DND-41 (cell line): ENCODE measurements at places on chromosomes 7 and 10.
A peak's percentile ranks its signal among the peaks of the same experiment; 100 is the strongest.

GRCh38 chr7:44195889-44196288 is 4.9 kb upstream of the YKT6 start:
- peak; percentile 21 for DNase-seq
- H3K27me3 ChIP-seq, result no peaks in the 10 kb centered on the region
- H3K4me1 ChIP-seq, result peaks cover 11% of the 10 kb centered on the region
- H3K36me3 ChIP-seq, result no peaks in the 10 kb centered on the region; the same call in 1 of the 2 replicates
- H3K27ac ChIP-seq, result 0 out of 2 replicates have a peak overlapping the region, but pooled peaks have one; percentile 4

DNA sequence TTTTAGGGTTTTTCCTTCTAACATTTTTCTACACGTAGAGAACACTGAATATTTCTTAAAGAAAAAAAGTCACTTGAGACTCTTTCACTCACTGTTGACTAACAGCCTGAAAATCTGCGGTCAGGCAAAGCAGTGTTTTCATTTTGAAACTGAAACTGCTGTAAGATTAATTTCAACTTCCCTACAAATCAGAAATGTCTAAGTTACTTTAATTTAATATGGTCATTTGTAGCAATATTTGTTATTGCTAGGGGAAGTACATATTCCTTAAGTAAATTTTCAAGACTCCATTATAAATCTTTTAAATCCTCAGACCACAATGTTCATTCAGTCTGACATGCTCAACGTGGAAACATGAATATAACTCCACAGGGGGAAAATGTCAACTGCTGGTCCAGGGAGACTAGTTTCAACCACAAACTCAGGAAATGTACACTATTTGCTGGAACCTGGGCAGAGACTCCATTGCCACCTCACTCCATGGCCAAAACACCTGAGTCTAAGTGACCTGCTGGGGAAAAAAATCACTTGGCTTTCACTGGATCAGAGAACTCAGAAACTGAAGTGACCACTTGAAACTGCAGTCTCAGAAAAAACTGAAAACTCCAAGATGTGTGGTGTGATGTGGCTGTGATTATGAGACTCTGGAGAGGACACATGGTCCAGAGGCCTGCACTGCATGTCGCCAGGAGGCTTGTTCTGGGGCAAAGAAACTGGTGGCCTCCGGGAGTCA is 161.2 kb downstream of the TAX1BP1 start:
- no peaks in the 10 kb centered on the region for H3K36me3 ChIP-seq

DNA sequence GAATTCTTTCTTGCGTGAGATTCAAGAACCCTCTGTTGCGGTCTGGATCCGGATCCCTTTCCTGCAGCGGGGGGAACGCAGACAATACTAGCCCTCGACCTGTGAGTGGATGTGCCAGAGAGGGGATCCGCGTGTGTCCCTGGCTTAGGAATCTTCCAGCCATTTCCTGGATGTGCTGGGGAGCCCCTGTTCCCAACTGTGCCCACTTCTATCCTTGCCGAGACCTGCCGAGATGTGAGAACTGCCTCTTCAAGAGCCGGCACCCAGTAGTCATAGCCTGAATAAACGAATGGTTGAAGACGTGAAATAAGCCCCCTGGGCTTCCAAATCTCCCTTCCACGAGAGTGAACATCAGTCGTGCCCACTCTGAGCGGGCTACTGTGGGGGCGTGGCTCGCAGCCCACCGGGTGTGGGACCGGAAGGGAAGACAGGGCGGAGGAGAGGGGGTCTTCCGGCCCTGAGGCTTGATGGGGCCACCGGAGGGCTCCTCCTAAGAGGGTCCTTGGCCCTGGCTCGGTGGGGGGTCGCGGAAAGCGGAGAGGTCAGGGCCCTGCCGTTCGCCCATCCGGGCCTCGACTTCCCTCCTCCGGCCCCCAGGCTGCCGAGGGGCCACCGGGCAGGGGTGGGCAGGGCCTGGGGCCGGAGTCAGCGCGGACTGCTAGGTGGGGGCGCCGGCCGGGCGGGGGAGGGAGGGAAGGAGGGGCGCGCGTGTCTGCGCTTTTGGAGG is 1.3 kb upstream of the CCDC136 start:
- H3K27me3 ChIP-seq, result peaks cover 7% of the 10 kb centered on the region
- peaks cover 21% of the 10 kb centered on the region for H3K4me1 ChIP-seq
- peaks cover 11% of the 10 kb centered on the region for H3K36me3 ChIP-seq
- H3K27ac ChIP-seq, result peak overlapping the region; percentile 66

GRCh38 chr10:31343009-31343408 is 24.0 kb downstream of the ZEB1 start:
- H3K27ac ChIP-seq, result no peak overlapping the region
- no peak for DNase-seq
- H3K4me3 ChIP-seq, result no peak overlapping the region
- H3K27me3 ChIP-seq, result no peaks in the 10 kb centered on the region

DNA sequence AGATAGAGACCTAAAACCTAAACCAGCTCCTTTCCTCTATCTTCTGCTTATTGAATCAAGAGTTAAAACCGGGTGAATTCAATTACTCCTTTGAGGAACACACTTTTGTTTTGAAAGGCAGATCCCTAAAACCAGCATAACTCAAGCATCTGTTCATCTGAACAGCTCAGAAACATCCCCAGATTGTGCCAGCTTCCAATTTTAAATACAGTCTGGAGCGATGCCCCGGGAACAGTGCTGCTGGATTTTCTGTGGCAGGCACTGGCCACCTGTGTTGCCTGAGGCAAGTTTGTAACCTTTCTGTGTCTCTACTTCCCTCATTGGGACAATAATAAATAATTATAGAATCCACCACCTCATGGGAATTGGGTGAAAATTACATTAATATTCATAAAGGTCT is 281.4 kb upstream of the NFE2L3 start:
- peaks cover 35% of the 10 kb centered on the region for H3K27me3 ChIP-seq
- DNase-seq, result no peak
- no peak overlapping the region for H3K4me3 ChIP-seq
- H3K36me3 ChIP-seq, result no peaks in the 10 kb centered on the region

GRCh38 chr7:91517201-91517785 is 253.1 kb downstream of the FZD1 start:
- no peak overlapping the region for H3K27ac ChIP-seq
- no peak for DNase-seq
- no peak overlapping the region for H3K4me3 ChIP-seq
- H3K36me3 ChIP-seq, result no peaks in the 10 kb centered on the region

DNA sequence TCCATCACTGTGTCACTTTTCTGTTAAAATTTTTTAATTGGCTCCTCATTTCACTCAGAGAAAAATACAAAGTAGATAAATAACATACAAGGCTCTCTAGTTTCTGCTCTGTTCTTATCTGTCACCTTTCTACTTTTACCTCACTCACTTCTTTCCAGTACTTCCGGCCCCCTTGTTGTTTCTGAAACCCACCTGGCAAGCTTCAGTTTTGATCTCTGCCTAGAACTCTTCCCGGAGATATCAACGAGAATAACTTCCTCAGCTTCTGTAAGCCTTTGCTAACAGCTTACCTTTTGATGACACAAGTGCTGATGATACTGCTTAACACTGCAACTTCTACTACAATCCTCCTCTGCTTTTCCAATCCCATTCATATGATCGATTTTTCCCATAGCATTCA is 566.2 kb downstream of the PCDH15 start:
- no peak overlapping the region for H3K4me3 ChIP-seq
- H3K27me3 ChIP-seq, result no peaks in the 10 kb centered on the region
- H3K36me3 ChIP-seq, result no peaks in the 10 kb centered on the region
- no peak for DNase-seq

DNA sequence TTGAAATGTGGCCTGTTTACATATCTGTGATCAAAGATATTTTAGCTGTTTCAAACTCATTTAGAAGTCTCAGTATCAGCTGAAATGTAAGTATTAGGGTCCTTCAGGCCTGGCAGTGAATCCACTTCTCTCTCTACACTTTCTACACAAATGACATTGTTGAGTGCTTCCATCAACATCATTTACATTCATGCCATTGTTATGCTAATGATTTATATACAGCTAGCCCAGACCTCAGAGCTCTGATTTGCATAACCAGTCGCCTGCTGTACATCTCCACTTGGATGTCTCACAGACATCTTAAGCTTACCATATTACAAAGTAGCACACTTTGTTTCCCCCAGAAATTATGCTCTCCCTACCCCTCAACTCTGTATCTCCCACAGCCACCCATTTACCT is 71.6 kb downstream of the GSDME start:
- no peak for DNase-seq
- no peak overlapping the region for H3K27ac ChIP-seq
- no peaks in the 10 kb centered on the region for H3K27me3 ChIP-seq

DNA sequence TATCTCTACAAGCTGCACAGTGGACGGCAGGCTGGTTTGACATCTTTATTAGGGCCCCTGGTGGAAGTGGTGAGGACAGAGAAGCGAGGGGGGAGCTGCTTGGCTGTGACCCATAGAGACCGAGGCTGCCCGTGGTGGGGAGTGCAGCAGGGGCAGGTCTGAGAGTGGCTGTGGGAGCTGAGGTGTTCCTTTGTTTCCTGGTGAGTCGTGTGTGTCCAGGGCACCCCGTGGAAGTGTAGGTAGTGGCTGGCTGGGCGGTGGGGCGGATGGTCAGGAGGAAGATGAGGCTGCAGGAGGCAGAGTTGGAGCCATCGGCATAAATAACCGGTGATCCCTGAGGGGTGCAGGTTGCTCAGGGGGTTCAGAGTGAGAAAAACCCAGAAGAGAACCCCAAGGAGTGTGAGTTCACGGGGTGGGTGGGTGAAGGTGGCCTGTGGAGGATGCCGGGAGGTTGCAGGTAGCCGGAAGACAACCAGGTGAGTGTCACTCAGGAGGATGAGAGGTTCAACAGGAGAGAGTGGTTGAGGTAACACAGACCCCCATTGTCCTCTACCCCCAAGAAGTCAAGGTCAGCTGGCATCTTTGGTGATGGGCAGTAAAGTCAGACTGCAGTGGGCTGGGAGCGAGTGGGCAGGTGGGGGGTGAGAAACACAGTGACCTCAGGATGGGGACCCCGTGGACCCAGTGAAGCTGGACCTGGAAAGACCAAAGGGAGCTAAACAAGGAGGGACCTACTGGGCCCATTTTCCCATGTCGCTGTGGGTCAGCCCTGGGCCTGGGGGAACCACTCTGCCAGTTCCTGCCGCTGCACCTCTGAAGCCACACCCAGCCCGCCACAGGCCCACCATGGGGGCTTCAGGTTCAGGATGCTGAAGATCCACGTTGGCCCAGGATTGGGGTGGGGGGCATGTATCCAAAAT is 7.8 kb downstream of the ATP6V0E2 start:
- no peaks in the 10 kb centered on the region for H3K27me3 ChIP-seq
- no peak overlapping the region for H3K27ac ChIP-seq
- H3K36me3 ChIP-seq, result peaks cover 28% of the 10 kb centered on the region
- no peak for DNase-seq

DNA sequence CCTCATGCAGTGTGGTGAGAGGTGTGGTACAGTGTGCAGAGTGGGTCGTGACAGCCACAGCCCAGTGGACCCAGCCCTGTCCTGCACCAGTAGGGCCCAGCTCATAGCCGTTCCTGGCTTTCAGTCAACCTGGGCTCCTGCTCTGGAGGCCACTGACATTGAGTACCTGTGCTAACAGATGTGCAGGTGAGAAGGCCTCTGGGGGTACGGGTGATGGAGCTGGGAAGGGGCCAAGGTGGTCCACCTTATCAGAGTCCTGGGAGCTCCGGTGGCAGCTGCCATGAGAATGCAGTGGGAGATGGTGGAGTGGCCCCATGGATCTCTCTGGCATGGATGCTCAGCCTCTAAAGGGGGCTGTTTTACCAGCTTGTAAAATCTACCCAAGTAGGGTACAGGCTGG is 6.1 kb upstream of the TBRG4 start:
- H3K4me1 ChIP-seq, result peaks cover 2% of the 10 kb centered on the region
- H3K4me3 ChIP-seq, result no peak overlapping the region
- no peak for DNase-seq
- H3K36me3 ChIP-seq, result no peaks in the 10 kb centered on the region
